KG1 (cell line): ENCODE measurements at places on chromosomes 11 and 22.

- peak; percentile 99 for DNase-seq
Measured at GRCh38 chr11:68839054-68839865, 2.5 kb downstream of the CPT1A start.

GRCh38 chr11:30196400-30197206, 34.2 kb upstream of the FSHB start:
- DNase-seq: peak; percentile 26

- DNase-seq: no peak
Measured at GRCh38 chr22:38097058-38097457, 13.1 kb upstream of the SLC16A8 start.

DNA sequence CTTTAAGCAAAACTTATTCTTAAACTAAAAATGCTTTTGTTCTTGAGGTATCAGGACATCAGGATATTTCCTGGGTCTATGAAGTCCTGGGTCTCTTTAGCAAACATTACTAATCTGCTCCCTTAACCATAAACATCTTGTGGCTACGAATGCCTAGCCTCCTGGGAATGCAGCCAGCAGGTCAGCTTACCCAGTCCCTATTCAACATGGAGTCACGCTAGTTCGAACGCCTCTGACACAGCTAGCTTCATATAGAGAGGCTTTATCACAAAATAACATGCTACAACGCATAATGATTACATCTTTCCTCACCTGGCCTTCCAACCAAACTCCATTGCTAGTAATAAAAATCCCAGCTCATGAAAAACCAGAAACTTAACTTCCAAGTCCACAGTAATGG, 17.5 kb upstream of the FIBIN start:
- DNase-seq: no peak

DNA sequence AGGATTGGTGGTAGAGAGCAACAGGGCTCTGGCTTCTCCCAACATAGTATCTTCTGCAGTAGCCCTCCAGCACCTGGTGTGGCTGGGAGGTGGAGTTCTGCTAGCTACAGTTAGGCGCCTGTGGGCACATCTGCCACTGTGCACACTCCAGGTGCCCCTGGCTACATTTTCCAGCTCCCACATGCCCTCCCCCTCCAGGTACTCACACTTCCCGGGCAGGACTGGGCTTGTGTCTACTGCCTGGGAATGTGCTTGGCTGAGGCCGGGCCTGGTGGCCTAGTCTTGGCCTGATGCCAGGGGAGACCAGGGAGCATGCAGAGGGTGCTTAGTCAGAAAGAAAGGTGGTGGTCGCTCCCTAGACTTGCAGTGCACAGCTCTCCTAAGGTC, 15.8 kb downstream of the PHLDB1 start:
- no peak for DNase-seq

DNA sequence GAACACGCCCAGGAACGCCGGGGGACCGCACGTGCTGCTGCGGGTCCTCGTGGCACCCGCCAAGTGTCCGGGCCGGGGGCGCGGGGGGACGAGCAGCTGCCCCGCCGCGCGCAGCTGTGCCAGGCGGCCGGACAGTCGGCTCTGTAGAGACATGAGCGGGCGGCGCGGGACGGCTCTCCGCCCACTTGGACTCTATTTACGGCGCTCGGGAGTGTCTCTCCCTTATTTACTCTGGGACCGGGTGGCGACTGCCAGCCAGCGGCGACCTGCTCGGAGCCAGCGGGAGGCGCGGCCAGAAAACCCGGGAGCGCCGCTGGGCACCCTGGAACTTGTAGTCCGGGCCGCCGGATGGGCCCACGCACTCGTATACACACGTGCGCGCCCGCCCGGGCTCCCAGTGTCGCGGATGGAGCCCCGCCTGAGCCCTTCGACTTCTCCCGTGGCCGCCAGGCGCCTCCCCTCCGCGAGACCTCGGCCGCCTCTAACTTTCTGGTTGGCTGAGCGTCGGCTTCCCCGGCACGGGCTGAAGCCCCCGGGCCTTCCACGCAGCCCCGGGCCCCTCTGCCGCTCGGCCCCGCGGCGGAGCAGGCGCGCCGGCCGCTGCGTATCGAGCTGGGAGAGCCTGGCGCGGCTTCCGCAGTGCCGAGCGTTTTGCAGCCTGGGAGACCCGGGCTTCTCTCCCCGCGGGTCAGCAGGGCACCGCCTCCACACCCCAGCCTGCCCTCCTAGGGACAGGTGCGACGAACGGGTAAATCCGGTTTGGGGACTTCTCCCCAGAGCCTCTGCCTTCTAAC, at the start of gene MACROD1:
Gene MACROD1, minus strand, starts transcription at position 272 of the 794 bp plus-strand sequence. Its CDS starts 119 bp downstream, at position 153.
- peak; percentile 96 for DNase-seq

- DNase-seq: no peak
Measured at GRCh38 chr22:48205161-48205560, 1442.7 kb downstream of the TBC1D22A start.

GRCh38 chr11:97354576-97354975, 964.8 kb downstream of the JRKL start:
- no peak for DNase-seq

GRCh38 chr22:38316364-38317121, 690 bp downstream of the CSNK1E start:
- no peak for DNase-seq

GRCh38 chr11:69141742-69142141, 14.0 kb upstream of the SMIM38 start:
- DNase-seq: no peak

- DNase-seq: no peak
Measured at GRCh38 chr11:133841279-133842043, 3.9 kb downstream of the SPATA19 start.

DNA sequence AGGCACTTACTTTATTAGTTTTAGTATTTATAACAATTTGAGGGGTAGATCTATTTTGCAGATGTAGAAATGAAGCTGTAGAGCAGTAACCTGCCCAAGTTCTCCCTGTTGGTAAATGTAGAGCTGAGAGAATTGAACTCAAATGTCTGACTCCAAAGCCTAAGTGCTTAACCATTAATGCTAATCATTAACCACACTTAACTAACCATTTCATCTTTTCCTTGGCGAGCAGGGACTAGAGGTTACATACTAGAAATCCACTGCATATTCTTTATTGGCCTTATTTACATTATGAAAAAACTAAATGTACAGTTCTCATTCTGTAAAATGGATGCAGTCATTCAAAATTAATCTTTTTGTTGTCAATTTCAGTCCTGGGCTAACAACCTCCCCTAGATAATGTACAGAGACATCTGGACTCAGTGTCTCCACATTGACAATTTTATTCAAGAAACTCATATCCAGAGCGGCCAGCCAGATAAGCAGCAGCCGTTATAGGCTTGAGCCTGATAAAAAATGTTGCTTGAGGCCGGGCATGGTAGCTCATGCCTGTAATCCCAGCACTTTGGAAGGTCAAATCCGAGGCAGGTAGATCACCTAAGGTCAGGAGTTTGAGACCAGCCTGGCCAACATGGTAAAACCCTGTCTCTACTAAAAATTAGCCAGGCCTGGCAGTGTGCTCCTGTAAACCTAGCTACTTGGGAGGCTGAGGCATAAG, 76.7 kb upstream of the PICALM start:
- no peak for DNase-seq

DNA sequence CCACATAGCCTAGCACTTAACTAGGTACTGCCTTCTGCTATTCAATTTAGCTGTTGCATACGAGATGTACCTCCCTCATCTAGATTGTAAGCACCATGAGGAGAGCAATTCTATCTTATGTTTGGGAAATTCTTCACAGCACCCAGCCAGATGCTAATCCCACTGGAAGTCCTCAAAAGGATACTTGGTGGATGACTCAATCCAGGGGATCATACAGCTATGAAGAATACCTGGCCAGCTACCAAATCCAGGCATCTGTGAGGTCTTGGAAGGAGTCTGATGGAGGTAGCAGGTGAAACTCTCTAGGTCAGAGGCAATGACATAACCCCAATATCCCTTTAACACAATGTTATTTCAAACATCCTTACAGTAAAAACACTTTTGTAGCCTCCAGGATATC, 167.8 kb upstream of the NCAM1 start:
- no peak for DNase-seq

DNA sequence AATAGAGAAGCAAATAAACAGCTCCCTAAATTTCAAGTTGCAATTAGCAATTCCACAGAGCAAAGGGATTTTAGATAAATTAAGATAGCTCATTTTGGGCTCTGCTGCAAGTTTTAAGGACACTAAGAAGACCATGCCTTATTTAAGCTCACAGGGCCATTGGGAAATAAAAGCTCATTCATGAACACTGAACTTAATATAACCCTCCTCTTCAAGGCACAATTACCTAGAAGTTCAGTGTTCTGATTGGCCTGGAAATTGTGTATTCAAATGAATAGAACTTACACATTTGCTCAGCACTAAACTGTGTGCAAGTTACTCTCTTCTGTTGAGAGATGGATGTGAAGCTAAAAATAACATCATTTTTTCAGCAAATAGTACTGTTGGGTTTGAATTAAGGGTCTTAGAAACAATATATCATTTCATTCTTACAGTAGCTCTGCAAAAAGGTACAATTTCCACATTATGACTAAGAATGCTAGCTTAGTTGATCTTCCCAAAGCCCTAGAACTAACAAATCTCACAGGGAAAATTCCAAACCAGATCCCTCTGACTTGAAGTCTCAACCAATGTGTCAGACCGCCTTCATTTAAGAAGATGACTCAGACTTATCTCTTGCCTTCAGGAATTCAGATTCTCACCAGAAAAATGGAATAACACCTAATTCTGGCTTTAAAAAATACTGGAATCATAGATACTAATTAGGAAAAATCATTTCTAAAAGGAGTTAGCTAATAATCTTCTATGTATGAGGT, 87.4 kb upstream of the LRRC55 start:
- no peak for DNase-seq

GRCh38 chr11:66546368-66546965, at the start of gene ACTN3:
Gene ACTN3, plus strand, starts transcription at chr11:66546903. Its CDS starts 35 bp downstream, at chr11:66546938.
- no peak for DNase-seq

- DNase-seq: no peak
Measured at GRCh38 chr22:20638507-20638870, 131.1 kb downstream of the MED15 start.

DNA sequence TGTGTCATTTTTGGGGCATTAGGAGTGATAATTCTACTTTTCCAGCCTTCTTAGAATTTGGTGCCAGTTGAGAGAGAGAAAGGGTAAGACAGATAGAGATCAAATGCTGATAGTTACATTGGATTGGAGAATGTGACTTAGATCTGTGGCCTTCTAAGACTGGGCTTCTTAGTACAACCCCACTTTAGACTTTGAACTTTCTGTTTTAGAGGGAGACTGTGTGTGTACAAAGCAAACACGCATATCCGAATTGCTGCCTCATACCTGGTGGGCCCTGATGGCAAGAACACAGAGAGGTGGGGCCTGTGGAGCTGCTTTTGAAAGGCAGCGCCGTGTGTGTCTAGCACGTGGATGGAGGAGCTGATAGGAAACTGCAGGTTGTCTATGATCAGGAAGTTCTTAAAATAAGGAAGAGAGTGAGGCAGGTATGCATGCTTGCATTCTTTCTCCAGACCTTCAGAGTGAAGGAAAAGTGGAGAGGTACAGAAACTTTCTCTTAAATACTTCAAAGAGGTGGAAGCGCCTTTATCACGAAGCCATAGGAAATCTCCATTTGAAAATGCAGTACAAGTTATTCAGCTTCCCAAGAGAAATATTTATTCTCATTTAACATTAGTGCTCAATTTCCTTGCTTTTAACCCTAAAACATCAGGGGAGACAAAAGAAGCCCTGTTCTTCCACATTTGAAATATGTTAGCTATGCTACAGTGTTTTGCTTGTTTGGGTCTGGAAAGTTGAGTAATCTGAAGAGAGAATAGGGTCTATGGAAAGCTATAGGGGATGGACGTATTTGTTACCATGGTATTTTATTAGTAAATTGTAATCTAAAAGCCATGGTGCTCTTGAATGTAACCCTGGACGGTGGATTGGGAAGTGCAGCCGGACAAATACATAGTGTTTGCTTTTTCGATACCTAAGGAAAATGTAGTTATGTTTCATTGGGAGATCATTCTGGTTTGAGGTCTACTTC, 13.7 kb downstream of the PDHX start:
- no peak for DNase-seq

DNA sequence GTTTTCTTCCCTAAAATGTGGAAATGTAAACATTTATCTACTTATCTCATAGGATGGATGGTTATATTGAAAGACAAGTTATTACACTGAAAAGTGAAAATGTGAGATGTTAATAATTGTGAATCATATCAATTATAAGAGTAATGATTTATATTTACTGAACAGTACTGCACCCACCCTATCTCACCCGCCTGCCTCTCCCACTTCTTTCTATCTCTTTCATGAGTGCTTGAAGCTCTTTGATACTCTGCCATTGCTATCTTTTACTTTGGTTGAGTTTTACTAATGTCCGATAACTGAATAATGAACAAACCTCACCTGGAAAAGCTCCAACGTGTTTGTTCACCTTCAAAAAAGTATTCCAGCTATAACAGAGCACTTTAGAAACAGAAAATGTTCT, 263.0 kb upstream of the UBASH3B start:
- no peak for DNase-seq

DNA sequence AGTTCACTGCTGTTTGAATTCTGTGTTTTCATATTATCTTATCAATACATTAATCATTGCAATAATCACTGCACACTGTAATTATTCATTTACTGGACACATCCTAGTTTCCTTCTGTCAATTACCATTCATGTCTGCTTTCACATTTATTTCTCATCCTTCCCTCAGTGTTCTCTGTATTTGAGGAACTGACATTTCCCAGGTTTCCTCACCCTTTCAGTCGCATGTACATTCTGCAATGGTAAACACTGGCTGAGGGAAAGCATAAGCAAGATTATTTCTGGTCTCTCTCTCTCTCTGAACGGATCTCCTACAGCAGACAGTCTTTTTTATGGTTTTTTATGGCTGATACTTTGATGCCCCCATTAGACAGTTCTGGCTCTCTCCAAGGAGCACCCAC, 4.2 kb upstream of the HBD start:
- DNase-seq: no peak

DNA sequence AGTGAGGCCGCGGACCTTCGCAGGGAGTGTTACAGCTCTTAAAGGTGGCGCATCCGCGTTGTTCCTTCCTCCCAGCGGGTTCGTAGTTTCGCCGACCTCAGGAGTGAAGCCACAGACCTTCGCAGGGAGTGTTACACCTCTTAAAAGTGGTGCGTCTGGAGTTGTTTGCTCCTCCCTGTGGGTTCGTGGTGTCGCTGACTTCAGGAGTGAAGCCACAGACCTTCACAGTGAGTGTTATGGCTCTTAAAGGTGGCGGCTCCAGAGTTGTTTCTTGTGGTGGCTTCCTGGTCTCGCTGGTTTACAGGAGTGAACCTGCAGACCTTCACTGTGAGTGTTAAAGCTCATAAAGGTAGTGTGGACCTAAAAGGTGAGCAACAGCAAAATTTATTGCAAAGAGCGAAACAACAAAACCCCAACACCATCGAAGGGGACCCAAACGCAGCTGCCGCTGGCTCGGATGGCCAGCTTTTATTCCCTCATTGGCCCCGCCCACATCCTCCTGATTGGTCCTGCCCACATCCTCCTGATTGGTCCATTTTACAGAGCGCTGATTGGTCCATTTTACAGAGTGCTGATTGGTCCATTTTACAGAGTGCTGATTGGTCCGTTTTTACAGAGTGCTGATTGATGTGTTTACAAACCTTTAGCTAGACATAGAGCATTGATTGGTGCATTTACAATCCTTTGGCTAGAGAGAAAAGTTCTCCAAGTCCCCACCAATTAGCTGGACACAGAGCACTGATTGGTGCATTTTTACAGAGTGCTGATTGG, 1.2 kb upstream of the TMEM45B start:
- DNase-seq: no peak
